ENCODE measurements at places on chromosomes 7 and 10.

DNA sequence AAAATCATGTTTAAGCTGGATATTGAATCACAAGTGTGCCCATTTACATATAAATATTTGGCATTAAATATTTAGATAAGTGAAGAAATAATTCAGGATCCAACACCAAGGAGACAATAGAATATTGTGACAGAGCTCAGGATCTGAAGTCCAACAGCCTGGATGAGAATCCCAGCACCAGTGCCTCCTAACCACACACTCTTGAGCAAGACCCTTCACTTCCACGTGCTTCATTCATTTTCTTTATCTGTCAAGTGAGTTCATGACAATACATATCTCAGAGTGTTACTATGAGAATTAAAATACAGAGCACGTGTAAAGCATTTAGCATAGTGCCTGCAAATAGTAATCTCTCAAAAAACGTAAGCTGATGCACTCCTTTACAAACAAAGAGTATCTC lies 78.4 kb upstream of the IKZF1 start:
- DNase-seq, result no peak

- DNase-seq, result no peak
Measured at GRCh38 chr10:120980279-120981255, 129.4 kb downstream of the WDR11 start.

- DNase-seq, result no peak
Measured at GRCh38 chr7:125934955-125935354, 1005.3 kb upstream of the POT1 start.

DNA sequence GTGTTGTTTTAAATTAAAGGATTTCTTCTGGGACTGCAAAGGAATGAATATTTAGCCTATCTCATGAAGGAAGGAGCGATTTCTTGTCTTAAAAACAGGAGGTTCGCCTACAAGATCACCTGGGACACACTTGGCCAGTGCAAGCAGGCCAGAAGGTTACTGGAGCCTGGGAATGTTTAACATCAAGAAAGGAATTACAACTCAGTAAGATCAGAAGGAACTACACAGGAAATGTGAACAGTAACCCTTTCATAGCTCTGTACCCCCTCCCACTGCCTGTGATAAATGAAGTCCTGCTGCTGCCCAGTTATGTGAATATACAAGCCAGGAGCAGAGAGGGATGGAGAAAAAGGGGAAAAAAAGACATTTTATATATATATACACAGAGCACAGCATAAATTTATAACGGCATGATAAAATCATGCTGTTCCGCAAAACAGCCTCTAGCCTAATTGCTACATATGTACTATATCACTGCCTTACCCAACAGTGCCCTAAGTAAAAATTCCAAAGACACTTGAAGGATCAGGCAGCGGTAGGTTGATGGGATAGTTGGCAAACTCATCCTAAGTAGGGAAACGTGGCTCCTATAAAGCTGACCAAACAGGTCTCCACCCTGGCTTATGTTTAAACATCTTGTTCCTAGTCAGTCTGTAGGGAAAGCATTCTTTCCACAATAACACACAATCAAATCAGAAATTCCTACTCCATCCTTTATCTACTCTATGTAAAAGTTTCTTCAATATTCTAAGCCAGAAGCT lies 63.8 kb downstream of the ZNF438 start:
- DNase-seq, result no peak

- no peak for DNase-seq
Measured at GRCh38 chr7:36545291-36545690, 155.6 kb downstream of the ANLN start.

DNA sequence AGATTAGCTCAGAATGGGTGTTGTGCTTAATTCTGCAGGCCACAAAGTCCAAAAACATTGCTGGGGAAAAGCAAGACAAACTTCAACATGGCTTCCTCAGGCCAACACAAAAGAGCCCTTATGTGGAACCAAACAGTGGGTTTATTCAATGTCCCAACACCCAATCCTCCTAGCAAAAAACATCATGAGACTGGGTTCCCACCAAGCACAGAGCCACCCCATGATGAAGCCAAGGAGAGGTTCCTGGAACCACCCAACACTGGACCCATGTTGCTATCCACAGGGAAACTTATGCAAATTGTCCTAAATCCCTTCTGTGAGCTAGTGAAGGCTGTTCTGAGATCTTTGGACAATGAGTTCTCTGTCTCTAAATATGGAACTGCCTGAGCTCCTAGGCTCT lies 24.0 kb downstream of the SLC25A13 start:
- DNase-seq, result peak; percentile 46

GRCh38 chr10:110735620-110736027 lies 91.5 kb downstream of the RBM20 start:
- DNase-seq, result no peak

GRCh38 chr7:47932466-47933037 lies 15.7 kb downstream of the PKD1L1 start:
- no peak for DNase-seq

DNA sequence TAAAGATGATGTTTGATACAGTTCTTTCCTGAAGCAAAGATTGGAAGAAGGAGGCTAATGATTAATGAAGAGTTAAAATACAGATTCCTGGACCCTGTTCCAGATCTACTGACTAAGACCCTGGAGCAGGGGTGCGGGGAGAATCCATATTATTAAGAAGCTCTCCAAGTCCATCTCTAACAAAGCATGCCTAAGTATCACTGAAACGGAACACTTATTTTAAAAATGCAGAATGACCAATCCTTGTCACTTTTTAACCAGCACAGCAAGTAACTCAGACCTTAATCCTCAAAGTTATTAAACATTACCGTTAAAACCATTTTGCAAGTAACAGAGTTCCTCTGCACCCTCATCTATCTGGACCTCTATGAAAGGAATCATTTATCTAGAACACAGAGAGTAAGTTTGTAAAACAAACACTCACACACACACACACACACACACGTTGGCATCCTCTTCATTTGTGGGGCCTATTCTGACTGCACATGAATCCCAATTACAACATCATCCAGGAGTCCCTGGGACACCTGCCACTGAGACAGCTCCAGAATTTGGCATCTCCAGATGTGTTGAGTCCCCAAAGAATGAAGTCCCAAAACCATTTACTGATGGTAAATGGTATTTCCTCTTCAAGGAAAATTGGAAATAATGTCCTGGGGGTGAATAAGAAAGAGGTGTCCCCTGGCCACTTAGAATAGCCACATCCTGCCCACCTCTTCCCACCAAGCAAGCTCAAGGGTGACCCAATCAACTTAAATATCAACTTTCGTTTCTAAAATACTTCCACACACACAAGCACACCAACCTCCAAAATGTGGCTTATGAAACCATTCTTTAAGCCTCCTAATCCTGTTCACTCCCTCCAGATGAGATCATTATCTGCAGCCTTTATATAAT lies 117.5 kb downstream of the PARD3 start:
- DNase-seq, result no peak

GRCh38 chr10:130809181-130809580 lies 502.3 kb downstream of the TCERG1L start:
- no peak for DNase-seq

DNA sequence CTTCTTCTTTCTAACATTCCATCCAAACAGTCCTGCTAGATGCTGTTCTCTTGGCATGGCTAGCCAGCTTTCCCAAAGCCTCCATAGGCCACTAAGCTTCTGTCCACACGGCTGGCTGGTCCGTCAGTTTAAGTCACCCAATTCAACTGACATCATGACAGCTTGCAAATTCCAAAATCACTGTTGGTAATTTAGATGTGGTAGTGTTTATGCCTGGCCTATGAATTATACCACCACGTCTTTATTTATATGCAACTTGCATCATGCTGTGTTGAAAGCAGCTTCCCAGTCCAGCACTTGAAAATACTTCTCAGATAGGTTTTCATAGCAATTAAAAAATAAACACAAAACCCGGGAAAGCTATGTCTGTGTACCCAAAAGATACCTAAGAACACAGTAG lies 2.2 kb upstream of the VIM start:
- no peak for DNase-seq

GRCh38 chr7:157037635-157038034 lies 27.2 kb upstream of the MNX1 start:
- DNase-seq, result no peak

GRCh38 chr7:30226614-30227268 lies 57.7 kb upstream of the ZNRF2 start:
- DNase-seq, result no peak

DNA sequence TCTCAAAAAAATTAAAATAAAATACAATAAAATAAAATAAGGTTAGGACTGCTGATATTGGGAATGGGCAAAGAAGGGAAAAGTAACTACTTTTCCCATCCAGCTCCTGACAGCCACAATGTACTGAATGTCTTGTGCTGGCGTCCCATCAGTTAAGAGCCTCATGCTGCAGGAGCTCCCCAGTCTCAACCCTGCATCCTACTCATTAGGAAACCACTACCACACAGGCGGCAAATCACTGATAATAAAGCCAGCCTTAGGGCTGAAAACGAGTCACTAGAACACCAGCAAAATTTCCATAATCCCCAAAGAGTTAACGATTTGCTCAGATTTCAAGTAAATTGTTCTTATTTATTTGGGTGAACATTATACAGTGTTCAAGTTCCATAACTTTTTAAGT lies 4.3 kb downstream of the YWHAG start:
- no peak for DNase-seq

DNA sequence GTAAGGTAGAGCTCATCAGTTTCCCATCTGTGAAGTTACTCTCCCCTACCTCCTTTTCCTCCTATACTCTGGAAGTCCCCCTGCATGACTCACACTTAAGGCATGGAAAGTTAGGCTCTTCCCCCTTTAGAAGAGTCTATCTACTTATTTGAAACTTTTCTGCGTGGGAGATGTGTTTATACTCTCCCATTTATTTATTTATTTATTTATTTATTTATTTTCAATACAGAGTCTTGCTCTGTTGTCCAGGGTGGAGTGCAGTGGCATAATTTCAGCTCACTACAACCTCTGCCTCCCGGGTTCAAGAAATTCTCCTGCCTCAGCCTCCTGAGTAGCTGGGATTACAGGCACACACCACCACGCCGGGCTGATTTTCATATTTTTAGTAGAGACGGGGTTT lies 107.5 kb upstream of the JCAD start:
- DNase-seq, result no peak

- DNase-seq, result no peak
Measured at GRCh38 chr7:158321056-158321700, 266.4 kb downstream of the PTPRN2 start.

DNA sequence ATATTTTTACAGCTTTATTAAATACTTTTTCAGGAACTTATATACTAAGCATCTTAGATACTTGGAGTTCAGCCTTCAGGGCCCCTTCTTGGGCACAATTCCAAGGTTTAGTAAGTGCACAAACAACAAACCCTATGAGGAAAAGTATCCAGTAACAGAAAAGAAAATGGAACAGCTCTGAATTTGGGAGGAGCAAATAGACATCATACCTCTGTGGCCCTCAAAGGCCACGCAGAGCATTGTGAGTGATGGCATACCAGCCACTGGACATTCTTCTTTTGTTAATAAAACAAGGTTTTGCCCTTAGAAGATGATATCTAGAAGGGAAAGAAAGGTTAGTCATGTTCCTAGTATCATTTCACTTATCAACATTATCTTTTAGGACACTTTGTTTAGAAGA lies 46.0 kb downstream of the ST7 start:
- no peak for DNase-seq

GRCh38 chr10:23065181-23065948 lies 30.0 kb upstream of the MSRB2 start:
- DNase-seq, result peak; percentile 36

DNA sequence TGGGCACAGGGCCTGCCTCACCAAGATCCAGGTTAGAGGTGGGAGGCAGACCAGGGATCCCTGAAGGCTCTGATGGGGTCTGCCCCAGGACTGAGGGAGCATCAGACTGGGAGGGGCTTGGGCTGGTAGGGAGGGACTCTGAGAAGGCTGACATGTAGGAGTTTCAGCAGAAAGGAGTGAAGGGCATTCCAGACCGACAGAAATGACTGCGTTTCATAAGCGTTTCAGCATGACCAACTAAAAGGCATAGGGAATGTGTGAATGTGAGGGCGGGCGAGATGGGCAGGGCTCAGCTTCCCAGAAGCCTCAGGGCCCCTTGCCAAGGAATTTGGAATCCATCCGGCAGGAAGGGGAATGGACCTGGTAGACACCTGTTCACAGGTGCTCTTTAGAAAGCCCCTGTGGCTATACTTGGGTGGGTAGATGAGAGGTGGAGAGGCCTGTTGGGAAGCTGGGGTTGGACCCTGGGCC lies 24.9 kb upstream of the SLC29A3 start:
- DNase-seq, result no peak

GRCh38 chr10:132383101-132383500 lies 13.9 kb upstream of the PWWP2B start:
- no peak for DNase-seq

GRCh38 chr7:35820858-35821257 lies 20.0 kb downstream of the SEPTIN7 start:
- DNase-seq, result no peak

- no peak for DNase-seq
Measured at GRCh38 chr10:116708877-116709276, 33.5 kb downstream of the HSPA12A start.

DNA sequence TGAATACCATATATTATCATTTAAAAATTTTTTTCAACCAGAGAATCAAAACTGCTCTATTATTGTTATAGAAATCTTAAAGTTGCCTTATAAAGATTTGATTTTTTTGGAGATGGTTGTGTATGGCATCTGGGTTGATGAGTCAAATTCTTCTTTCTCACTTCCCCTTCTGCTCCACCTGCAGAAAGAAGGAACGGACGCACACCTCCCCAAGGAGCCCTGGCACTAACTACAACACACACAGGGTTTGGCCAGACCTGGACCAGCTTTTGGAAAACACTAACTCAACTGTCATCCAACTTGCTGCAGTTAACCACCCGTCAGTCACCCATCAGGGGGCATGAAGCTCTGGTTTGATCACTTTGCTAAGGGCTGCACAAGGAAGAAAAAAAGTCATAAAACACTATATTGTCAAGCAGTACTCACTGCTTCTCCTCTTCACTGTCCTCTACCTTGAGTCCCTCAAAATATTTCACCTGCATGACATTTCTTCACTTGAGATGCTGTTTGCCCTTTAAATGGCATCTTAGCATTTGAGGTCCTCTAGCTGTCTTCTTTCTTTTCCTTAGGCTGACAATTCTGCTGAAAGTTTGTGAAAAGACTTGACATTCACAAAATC lies 266.7 kb upstream of the PHF14 start:
- DNase-seq, result no peak

DNA sequence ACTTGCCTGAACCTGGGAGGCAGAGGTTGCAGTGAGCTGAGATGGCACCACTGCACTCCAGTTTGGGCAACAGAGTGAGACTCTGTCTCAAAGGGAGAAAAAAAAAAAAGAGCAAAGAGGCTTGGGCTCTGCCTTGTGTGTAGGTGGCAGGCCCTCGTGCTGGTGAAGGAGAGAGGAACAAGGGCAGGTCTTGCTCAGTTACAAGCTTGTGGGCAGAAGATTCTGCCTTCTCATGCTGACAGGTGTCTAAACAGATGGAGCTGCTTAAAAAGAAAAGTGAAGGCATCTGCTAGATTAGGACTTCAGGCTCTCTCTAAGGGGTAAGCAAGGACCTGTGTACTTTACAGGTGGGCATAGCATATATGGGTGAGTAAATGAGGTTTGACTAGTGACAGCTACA lies 65.5 kb upstream of the TRIM8 start:
- no peak for DNase-seq
